ENCODE measurements at places on chromosomes 2 and 18. TPM values are rescaled to one million over a fixed set of nuclear protein-coding genes. Genes with fewer than 3 reads are reported as not detected.

The FAM110C gene
- 19.0 TPM for total RNA-seq

The SERPINB3 gene
- 9.4 TPM for total RNA-seq

The INSIG2 gene
- 6.1 TPM for total RNA-seq

The L3MBTL4 gene
- total RNA-seq = 0.49 TPM

The C2orf80 gene
- not detected for total RNA-seq

The LMAN1 gene
- total RNA-seq = 107 TPM

The ICA1L gene
- total RNA-seq = 0.42 TPM

Measured in hair follicular keratinocyte (primary cell).